ENCODE measurements at places on chromosomes 1 and 21.

- DNase-seq, result peak; percentile 68
Observed at GRCh38 chr1:31373056-31373896, at the start of gene FABP3. Gene FABP3 (minus strand): TSS chr1:31373076. CDS start chr1:31373014, 62 bp downstream.

- DNase-seq, result no peak
Observed at GRCh38 chr1:220438741-220439140, 89.2 kb upstream of the MARK1 start.

- no peak for DNase-seq
Observed at GRCh38 chr1:100699744-100700143, 19.8 kb upstream of the VCAM1 start.

DNA sequence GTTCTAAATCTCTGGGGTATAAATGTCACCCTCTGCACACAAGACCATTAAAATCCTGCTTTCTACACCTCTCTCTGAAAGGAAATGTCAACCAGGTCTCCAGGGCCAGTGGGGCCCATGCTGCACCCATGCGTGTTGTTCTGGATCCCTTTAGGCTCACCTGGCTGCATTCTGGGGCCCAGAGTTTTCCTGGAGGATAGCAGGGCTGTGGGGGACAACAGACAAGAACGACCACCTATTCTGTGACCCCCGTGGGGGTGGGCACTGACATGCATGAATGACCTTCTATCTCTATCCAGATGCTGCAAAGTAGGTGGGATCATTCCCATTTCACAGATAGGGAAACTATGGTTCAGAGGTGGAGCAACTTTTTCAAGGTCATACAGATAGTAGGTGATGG, 41.6 kb downstream of the TNNT2 start:
- no peak for DNase-seq

GRCh38 chr1:118991448-118991847, 3.3 kb upstream of the TBX15 start:
- no peak for DNase-seq

- DNase-seq, result no peak
Observed at GRCh38 chr1:96544831-96545221, 176.8 kb upstream of the PTBP2 start.

GRCh38 chr1:64681043-64681442, 63.8 kb upstream of the RAVER2 start:
- no peak for DNase-seq

DNA sequence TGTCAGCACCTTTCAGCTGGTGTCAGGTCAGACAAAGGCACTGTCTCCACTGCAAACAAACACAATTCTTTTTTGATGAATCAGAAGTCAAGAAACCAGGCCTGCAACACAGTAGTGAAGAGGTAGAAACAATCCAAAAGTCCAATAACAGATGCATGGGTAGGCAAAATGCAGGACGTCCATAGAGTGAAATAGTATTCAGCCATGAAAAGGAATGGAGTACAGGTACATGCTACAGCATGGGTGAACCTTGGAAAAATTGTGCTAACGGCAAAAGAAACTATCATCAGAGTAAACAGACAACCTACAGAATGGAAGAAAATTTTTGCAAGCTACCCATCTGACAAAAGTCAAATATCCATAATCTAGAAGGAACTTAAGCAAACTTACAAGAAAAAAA, 26.2 kb upstream of the ZBTB21 start:
- no peak for DNase-seq

- peak; percentile 89 for DNase-seq
Observed at GRCh38 chr1:6351480-6352137, 42.0 kb downstream of the ACOT7 start.

GRCh38 chr1:180353945-180354344, 123.9 kb downstream of the LHX4 start:
- no peak for DNase-seq

- no peak for DNase-seq
Observed at GRCh38 chr1:87305762-87306161, 22.9 kb upstream of the LMO4 start.

- DNase-seq, result no peak
Observed at GRCh38 chr21:41249476-41249875, 67.1 kb upstream of the FAM3B start.

DNA sequence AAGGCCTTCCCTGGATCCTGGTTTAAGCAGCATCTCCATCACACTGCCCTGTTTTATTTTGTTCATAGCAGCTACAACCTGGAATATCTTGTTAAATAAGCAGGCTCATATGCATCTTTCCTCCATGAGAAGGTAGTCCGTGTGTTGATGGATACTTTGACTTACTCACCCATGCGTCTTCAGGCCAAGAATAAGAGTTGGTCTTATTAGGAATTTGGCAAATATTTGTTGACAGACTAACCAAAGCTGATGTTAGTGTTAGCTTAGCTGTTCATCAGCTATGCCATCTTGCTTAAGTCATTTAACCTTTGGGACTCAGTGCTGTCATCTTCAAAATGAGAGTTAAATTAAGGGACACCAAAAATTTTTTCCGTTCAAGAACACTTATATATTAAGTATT, 59.2 kb downstream of the SASS6 start:
- no peak for DNase-seq

- peak; percentile 65 for DNase-seq
Observed at GRCh38 chr1:160830321-160831153, 32.1 kb downstream of the CD244 start.

DNA sequence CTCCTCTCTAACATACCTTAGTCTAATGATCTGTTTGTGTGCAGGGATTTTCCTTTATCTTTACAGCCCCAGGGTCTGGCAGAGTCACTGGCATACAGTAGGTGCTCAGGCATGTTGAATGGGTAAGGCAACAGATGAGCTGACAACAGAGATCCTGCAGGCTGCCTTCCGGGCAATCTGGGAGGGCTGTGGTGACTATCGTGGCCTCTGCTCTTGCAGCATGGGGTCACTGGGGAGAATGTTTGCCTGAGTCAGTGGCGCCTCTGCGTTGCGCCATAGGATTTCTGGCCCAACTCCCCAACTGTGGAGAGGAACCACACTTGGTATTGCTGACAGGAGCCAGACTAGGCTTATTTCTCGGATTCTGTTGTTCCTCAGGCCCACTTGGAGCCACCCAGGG, 93.8 kb downstream of the LAMC2 start:
- peak; percentile 57 for DNase-seq

GRCh38 chr21:42863504-42863870, 15.9 kb downstream of the WDR4 start:
- DNase-seq, result no peak

DNA sequence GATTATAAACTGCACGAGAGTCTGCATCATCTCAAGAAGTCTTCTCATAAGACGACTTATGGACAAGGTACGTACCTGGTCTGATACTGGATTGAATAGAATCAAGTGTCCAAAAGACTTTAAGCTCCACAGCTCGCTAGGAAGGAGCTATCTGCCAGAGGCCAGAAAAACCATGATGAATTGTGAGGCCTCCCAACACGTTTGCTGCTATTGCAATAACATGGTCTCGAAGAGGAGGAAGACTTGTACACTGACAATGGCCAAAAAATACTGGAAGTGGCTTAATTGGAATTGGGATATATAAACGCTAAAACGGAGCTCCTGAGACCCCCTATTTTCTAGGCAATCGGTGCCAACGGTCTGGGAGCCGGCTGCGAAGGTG, 534 bp downstream of the DNAJC28 start:
- no peak for DNase-seq

DNA sequence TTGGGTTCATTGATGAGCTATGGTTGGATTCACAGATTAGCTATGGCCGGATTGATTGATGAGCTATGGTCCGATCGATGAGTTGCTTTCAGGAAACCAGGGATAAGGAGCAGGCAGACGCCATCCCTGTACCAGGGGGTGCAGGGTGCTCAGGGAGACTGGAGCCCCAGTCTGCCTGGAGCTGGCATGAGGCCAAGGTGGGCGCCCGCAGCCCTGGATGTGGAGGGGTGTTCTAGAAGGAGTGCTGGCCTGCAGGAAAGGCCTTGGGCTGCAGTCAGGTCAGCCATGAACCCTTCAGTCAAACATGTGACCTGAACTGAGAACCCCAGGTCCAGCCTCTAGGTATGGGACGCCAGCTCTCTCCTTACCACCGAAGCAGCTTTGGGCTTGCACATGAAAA, 172.7 kb upstream of the ARHGEF16 start:
- DNase-seq, result no peak

DNA sequence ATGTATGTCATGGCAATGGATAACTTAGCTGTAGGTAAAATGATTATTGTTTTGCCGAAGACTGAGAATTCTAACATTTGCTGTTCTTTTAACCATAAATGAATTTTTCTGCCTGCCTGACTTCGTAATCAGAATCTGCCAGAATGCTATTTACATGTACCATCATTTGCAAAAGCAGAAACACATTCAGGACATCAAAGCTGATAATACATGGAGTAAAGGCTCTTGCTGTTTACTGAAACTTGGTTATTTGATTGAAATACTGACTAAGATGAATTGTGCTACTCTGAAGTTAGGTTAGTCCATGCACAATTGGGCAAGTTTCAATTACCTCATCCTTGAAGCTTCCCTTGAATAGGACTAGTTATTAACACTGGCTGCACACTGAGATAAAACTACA, 293.8 kb downstream of the PLA2G4A start:
- no peak for DNase-seq

DNA sequence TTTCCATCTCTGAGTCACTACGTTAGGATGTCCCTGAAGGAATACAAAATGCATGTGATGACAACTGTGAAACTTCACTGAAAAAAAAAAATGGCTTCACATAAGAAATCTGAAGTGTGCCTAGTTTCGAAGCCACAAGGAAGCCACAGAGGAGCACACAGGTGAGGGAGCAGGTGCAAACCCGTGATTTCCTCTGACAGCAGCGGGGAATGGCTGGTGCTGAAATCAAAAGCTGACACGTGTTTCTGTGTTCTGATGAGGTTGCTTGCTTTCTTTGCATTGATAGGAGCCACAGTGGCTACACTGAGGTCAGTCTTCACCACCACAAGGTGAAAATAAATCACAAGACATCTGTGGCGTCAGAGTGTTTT, 105.7 kb upstream of the TLR5 start:
- DNase-seq, result no peak

GRCh38 chr1:41830726-41831125, 88.0 kb downstream of the HIVEP3 start:
- no peak for DNase-seq

- DNase-seq, result no peak
Observed at GRCh38 chr1:208238710-208239472, 5.3 kb downstream of the PLXNA2 start.

GRCh38 chr1:236103646-236104218, 38.6 kb upstream of the GPR137B start:
- peak; percentile 54 for DNase-seq

DNA sequence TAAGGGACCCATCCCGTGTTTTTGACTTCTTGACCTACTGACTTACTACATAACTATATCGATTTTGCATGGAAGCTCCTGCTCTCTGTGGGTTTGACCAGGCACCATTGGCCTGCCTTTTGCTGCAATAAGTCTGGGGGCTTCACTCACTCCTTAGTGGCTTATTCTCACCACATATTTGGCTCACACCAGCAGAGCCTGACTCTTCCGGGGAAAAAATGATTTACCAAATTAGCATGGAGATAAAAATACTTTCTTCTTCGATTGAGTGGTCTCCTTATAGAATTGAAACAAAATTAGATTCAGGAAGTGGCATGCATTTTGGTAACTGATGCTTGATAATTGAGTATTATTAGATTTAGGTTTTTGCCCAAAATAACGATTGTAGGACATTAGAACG, 129.7 kb downstream of the RUNX1 start:
- no peak for DNase-seq

- DNase-seq, result no peak
Observed at GRCh38 chr1:11989669-11990068, 9.4 kb downstream of the MFN2 start.

DNA sequence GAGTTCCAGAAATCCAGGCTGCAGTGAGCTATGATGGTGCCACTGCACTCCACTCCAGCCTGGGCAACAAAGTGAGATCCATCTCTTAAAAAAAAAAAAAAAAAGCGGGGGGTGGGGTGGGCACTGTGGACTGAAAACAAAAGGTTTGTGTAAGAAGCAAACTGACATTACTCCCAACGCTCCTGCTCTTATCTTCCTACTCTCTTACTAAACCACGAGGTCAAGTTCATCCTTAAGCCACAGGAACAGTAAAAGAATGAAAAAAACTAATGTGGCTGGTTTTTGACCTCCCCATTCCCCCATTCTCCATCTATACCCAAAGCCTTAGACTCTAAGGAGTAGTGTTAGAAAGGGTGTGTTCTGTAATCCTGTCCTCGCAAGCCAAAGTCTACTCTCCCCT, 30.8 kb downstream of the TFAP2E start:
- DNase-seq, result no peak

GRCh38 chr1:220786057-220786336, 716 bp upstream of the MTARC1 start:
- DNase-seq, result no peak

DNA sequence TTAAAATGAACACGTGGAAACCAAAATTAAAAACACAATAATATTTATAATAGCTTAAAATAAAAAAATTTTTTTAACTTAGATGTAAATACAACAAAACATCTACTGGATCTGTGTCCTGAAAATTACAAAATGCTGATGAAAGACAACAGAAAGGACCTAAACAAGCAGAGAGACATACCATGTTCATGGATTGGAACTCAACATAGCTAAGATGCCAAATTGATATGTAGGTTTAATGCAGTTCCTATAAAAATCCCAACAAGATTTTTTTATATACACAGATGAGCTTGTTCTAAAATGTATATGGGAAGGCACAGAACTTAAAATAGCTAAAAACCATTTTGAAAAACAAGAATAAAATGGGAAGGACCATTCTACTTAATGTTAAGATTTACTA, 81.4 kb downstream of the TRIM11 start:
- no peak for DNase-seq

DNA sequence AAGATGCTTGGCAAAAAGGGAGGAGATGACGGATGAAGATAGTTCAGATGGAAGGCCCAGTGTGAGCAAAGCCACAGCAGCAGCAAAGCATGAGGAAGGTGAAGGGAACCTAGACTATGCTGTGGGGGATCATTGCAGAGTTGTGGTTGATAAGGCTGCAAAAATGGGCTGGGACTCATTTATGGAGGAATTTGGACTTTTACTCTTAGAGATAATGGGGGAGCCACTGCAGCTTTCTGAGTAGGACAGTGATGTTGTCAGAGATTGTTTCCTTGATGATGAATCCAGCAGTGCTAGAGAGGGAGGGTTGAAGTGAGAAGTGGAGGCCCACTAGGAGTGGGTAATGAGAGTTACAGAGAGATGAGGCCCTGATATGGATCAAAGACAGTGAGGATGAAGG, 2.1 kb upstream of the C8A start:
- DNase-seq, result no peak

GRCh38 chr1:192795916-192796618, 12.8 kb upstream of the RGS2 start:
- no peak for DNase-seq

DNA sequence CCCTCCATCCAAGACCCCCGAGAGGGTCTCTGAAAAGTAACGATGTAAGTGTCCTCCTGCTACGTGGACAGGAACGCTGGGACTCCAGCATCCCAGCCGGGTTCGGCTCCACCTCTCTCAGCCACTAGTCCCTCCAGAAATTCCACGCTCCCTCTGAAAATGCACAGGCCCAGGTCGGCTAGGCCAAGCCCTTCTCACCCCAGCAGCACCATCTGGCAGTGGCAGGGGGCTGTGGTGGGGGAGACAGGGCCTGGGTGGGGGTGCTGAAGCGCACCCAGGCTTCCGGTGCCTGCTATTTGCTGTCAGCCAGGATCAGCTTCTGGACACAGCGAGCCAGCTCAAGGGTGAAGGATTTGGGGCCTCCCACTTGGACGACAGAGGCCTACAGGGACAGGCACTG, 73.3 kb downstream of the ARHGEF16 start:
- no peak for DNase-seq

GRCh38 chr1:84583648-84584047, 9.4 kb upstream of the CTBS start:
- DNase-seq, result no peak

GRCh38 chr1:24018611-24019580, 38.8 kb upstream of the SRSF10 start:
- peak; percentile 93 for DNase-seq
